Psoas muscle (tissue), 8 donors: ENCODE measurements at places on chromosomes 1 and 21. TPM values are rescaled to one million over a fixed set of nuclear protein-coding genes. Genes with fewer than 3 reads are reported as not detected.

The GJA8 gene
- total RNA-seq, result not detected

The BRINP3 gene
- not detected for total RNA-seq

The ADAMTSL4 gene
- 25.4 TPM for total RNA-seq

The KLHDC9 gene
- 1.4 TPM for total RNA-seq

The CASQ1 gene
- total RNA-seq, result 399 TPM

The SELP gene
- 3.9 TPM for total RNA-seq

The PLEKHN1 gene
- not detected for total RNA-seq

The CIART gene
- total RNA-seq, result 13.8 TPM

The TPTE gene
- total RNA-seq, result not detected

The KCNQ4 gene
- total RNA-seq, result 9.1 TPM

The NPR1 gene
- 7.0 TPM for total RNA-seq

The HMGCS2 gene
- 55.2 TPM for total RNA-seq

The CA6 gene
- total RNA-seq, result not detected

The THBS3 gene
- 4.4 TPM for total RNA-seq

The PCSK9 gene
- not detected for total RNA-seq

The CAPN8 gene
- not detected for total RNA-seq

The ANKRD45 gene
- not detected for total RNA-seq

The RAP1GAP gene
- total RNA-seq, result 0.57 TPM

The CD55 gene
- total RNA-seq, result 62.4 TPM

The LCE3C gene
- total RNA-seq, result not detected

The MPL gene
- not detected for total RNA-seq

The CYP4Z1 gene
- 0.56 TPM for total RNA-seq

The KIF26B gene
- total RNA-seq, result 0.10 TPM

The CAPZA1 gene
- total RNA-seq, result 39.1 TPM

The TMIGD3 gene
- total RNA-seq, result 0.34 TPM
